ENCODE measurements at places on chromosomes 12 and 14.

GRCh38 chr12:70619471-70620152, 17.6 kb downstream of the PTPRB start:
- ATAC-seq: no peak

DNA sequence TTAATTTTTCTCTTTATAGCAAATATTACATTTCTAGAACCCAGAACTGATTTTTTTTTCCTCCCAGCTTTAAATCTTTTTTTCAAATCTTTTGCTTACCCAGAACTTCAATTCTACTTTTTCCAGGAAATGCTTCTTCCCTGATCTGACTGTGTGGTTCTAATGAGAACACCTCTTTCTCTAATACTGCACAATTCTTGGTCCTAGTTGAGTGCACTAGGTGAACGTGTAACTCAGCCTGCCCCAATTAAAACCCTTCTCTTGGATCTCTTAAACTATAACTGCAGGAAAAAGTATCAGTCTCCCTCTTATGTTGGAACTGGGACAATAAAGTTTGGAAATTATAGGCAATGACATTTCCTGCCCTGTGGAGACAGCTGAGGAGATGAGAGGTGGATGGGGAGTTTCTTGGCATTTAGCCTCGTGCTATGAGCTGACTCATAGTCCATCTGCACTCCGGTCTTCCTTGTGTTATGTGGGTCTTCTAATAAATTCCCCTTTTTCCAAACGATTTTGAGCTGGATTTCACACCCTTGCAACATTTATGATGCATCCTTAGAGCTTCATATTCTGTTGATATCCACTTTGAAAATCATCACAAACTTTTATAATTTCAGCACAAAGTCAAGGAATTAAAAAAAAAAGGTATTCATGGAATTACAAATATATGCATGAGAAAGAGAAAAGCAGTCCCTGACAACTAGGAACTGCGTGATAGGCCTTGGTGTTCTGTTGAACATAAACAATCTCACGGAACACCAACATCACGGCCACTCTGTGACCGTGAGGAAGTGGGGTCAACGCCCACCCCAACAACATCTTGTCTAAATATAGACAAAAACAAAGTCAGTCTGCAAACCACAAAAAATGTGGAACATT, 52.4 kb downstream of the BRMS1L start:
- ATAC-seq: no peak

DNA sequence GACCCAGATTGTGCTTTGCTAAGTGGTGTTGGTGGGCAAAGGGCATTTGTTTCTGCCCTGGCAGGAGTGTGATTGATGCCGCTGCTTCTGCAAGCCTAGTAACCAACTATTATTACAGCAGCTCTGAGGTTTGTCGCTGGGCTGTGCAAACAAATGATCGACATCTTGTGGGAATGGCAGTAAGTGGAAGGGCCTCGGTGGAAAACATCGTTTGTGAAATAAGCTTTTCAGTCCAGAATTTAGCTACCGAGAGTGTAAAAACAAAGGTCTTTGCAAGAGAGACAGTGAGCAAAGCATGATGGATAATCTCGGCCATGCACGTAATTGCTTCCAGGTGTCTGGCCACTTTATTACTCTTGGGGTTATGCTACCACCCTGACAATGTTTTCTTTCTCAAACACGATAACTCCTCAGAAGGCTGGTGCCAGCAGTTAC, 397.7 kb upstream of the PRICKLE1 start:
- no peak for ATAC-seq

GRCh38 chr12:87921621-87922020, 107.6 kb downstream of the C12orf50 start:
- no peak for ATAC-seq

DNA sequence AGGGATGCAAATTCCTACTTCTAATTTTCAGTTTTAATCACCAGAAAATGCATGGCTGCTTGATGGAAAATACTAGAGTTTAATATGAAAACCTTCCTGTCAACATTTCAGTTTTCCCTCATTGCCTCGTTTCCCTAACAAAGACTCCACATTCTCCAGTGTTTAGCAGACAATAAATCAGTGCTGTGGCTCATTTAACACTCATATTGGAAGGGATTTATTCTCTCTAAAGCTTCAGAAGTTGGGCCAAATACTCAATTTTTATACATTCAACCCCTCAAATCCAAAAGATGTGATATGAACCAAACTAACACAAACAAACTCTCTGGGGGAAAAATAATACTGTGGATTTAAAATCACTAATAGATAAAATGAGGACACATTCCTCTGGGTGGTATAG, 482.5 kb downstream of the FLRT2 start:
- no peak for ATAC-seq

DNA sequence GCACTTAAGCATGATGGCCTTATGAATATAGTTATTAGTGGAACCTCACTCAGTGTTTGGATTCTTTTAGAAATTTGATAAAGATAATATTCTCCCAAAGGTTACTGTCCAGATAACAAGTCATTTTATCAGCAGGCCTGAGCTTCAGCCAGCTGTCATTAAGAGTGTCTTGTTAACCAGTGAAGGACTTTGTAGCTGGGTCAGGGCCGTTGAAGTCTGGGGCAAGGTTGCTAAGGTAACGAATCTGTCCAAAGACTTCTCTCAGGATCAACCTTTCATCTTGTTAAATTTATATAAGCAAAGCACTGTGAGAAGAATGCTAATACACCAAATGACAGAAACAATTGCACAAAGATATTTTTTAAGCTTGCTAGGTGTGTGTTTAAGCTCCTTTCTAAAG, 271.3 kb upstream of the TMPO start:
- ATAC-seq: no peak

DNA sequence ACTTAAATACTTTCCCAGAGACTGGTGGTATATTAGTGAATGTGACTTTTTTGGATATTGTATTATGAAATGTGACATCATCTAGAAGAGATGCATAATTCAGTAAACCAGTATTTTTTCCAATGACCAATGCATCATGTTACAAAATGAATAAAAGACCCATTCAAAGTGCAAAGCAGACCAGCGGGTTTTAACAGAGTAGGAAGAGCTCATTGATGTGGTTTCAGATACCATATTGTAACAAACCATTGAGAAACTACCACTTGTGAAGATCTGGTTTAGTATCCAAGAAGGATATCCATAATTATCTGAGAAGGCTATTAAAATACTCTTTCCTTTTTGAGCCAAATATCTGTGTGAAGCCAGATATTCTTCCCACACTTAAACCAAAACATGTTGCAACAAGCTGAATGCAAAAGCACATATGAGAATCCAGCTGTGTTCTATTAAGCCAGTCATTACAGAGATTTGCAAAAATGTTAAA, 47.7 kb downstream of the MVK start:
- no peak for ATAC-seq

DNA sequence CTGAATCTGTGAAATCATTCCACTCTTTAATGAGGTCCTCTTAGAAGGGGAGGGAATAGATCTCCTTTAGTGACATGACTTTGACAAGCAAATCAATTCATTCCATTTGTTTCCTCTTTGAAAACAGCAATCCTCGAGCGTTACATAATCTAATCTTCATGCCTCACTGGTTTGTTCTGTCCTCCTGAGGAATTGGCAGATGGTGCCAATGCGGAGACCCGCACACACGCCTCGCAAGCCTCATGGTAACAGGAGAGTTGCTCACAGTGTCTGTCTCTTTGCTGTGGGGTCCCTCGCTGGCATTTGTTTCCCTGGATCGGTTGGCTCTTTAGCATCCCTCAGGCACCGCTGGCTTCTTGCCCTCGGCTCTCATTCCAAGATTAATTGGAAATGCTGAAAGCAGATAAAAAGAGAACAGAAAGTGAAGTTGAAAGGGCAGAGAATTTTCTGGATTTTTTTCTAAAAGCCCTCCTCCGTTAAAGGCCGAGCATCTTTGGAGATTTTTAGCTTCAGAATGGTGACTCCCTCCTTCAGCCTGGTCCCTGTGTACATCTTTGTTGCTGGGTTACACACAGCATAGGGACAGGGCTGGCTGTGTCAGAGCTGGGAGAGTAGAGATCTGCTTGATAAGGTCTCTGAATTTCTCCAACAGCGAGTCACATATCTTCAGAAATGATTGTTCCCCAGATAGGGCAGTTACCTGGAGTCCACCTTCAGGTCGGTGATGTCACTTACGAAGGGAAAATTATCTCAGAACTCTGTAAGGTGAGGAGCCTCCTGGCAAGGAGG, 10.1 kb upstream of the CABP1 start:
- ATAC-seq: no peak

GRCh38 chr12:131105351-131105735, 151.6 kb downstream of the ADGRD1 start:
- no peak for ATAC-seq

DNA sequence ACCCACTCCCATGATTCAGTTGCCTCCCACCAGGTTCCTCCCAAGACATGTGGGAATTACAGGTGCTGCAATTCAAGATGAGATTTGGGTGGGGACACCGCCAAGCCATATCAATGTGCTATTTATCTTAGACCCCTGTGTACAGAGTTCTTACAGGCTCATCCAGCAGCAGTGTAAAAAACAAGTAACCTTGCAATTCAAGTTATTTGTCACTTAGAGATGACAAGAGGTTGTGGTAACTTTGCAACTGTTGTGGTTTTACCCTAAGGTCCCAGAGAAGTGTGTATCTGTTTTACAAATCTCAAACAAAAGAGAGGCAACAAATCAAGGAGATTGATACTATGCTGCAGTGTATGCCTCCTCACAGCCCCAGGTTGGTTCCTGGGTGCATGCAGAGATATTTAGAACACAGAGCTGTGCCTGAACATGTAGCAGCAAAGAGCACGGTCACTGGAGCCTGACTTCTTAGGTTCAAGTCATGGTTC, 11.5 kb upstream of the HELB start:
- ATAC-seq: peak; percentile 33

DNA sequence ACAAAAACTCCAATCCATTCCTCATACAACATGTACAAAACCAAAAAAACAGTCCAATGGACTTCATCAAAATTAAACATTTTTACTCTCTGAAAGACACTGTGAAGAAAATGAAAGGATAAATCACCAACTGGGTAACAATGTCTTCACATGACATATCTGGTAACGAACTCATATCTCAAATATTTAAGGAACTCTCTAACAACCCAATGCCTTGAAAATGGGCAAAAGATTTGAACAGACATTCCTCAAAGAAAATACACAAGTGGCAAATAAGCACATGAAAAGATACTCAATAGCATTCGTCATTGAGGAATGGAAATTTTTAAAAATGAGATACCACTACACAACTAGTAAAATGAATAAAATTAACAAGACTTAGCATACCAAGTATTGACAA, 198.7 kb upstream of the RASSF8 start:
- no peak for ATAC-seq

- no peak for ATAC-seq
Observed at GRCh38 chr12:99232324-99232723, 415.2 kb upstream of the GARIN6 start.

- peak; percentile 96 for ATAC-seq
Observed at GRCh38 chr14:100213956-100214769, 24.8 kb upstream of the YY1 start.

DNA sequence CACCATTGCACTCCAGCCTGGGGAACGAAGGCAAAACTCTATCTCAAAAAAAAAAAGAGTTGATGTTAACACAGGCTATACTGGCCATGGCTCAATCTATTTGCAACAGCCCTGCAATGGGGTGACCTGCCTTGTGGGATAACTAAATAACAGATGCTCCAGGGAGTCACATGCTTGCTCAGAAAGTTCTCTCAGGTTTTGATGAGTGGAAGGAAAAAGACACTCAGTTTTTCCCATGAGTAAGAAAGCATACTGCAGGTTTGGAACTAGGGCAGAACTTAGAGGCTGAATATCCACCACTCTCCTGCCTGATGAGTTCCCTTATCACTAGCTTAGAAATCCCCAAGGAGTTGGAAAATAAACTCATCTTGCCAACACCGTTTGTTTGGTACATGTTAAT, 16.9 kb downstream of the WSB2 start:
- ATAC-seq: peak; percentile 27

GRCh38 chr14:86296173-86296572, 766.2 kb downstream of the FLRT2 start:
- ATAC-seq: no peak

GRCh38 chr14:90828642-90829487, 12.6 kb upstream of the TTC7B start:
- peak; percentile 53 for ATAC-seq

GRCh38 chr12:85713373-85713772, 122.8 kb downstream of the RASSF9 start:
- no peak for ATAC-seq

DNA sequence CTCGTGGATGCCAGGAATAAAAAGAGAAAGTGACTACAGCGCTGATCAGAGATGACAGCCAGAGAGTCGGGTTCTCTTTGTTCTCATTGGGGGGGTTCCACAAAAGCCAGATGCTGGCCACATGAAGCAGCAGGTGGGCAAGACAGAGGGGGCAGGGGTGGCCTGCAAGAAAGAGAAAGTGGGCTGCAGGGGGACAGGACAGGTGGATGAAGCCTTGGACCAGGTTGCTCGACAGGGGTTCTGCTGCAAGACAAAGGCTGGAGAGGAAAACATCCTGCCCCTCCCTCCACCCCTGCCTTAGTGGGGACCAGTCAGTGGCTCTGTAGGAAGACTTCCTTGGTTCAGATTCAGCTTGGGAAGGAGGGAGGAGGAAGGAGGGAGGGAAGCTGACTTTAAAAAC, 126.2 kb downstream of the KSR2 start:
- ATAC-seq: no peak

GRCh38 chr14:101017209-101017608, 113.7 kb upstream of the RTL1 start:
- no peak for ATAC-seq

DNA sequence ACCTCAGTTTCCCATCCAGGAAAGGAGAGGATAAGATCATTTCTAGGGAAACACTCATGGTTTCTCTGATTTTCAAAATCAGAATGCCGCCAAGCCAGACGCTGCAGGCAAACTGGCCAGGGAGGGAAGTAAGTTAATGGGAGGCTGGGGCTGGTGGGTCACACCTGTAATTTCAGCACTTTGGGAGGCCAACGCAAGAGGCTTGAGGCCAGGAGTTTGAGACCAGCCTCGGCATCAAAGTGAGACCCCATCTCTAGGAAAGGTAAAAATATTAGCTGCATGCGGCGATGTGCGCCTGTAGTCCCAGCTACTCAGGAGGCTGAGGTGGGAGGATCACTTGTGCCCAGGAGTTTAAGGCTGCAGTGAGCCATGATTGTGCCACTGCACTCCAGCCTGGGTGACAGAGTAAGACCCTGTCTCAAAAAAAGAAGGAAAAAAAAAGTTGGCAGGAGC, 587 bp downstream of the SELPLG start:
- no peak for ATAC-seq

GRCh38 chr14:76736514-76736913, 24.8 kb upstream of the VASH1 start:
- no peak for ATAC-seq
